Mesenteric fat pad (tissue), 1 donor: ENCODE measurements at places on chromosomes 6 and 20.

DNA sequence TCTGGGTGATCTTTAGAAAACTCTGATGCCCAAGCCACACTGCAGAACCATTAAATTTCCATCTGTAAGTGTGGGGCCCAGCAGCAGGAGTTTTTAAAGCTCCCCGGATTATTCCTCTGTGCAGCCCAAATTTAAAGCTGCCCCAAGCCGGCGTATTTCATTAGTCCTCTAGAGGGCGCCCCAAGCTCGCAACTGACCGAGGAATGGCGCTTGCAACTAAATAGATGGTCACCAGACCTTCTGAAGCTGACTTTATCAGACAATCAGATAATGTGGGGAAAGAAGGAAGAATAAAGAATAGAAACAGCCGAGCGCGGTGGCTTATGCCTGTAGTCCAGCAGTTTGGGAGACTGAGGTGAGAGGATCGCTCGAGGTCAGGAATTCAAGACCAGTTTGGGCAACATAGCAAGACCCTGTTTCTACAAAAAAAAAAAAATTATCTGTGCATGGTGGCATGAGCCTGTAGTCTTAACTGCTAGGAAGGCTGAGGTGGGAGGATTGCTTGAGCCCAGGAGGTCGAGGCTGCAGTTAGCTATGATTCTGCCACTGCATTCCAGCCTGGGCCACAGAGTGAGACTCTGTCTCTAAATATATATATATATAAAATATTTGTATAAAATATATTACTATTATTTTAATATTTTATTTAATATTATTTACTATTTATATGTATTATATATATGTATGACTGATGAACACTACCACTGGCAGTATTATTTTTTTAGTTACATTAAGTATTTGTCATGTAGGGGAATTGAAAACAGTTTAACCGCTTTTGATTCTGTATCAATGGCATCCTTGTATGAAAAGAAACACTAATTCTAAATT is 56.0 kb downstream of the OTOR start:
- DNase-seq = no peak

DNA sequence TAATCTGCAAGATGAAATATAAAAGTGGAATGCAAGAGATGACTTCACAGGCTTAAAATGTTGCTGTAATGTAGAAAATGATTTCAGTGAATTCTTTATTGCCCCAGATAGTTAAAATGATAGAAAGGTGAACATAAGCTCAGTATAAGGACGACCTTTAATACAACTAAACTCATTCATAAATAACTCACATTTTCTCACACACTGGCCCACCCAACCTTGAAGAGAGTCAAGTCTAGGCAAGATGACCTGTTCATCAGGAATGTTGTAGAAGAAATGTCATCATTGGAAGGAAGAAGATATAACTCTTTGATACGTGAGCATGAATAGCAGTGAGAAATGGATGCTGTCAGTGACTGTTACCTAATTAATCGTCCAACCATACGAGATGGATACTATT is 111.1 kb upstream of the SASH1 start:
- no peak for DNase-seq

GRCh38 chr6:72856801-72857200 is 234.9 kb downstream of the KCNQ5 start:
- no peak for DNase-seq

GRCh38 chr6:152050451-152051195 is 243.1 kb downstream of the ESR1 start:
- DNase-seq = no peak

DNA sequence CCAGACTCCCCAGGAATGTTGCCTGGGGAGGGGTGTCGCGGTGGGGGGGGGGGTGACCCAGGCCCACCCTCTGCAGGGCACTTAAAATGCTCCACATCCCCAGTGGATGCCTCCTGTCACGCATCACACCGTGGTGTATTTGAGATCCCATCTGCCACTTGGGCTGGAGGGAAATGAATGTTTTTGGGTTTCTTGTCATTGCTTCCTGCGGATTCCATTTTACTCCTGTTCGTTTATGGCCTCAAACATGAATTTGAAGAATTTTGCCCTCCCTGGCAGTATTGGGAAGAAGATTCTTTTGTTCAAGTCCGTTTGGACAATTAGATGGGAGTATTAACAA is 544 bp upstream of the KHDC1 start:
- DNase-seq = no peak
